Right lobe of liver (tissue), 6 donors: ENCODE measurements at places on chromosomes 2 and 18.

- no peak for DNase-seq
Observed at GRCh38 chr18:53070788-53071187, 730.8 kb downstream of the DCC start.

GRCh38 chr2:208000701-208001395 is 24.5 kb downstream of the PLEKHM3 start:
- no peak for DNase-seq

DNA sequence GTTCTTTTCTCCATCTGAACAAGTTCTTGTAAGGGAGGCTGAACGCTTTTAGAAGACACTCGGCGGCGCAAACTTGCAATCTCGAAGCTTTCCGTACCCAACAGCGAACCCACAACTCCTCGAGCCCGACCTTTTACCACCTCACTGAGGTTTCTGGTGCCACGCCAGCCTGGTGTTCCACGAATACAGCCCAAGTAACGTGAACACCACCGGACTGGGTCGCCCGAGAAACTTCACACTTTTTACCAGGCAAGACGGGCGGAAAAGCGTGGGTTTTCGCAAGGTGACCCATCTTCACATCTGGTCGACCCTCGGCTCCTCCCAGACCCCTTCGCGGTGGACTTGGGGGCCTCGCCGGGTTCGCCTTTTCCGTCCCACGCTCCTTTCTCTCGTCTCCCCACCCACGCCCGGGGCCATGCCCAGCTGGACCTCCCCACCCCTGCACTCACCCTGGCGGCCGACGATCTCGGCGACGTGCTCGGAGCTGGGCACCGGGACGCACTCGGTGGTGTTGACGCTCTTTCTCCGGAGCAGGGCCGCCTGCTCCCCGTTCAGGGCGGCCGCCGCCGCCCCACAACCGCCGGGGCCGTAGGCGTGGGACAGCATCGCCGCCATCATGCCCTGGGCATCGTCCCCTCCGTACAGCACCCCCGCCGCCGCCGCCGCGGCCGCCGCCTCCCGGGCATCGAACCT is 1.2 kb downstream of the MEX3C start:
- DNase-seq, result peak; percentile 66

- DNase-seq, result no peak
Observed at GRCh38 chr2:185700883-185701282, 37.7 kb upstream of the FSIP2 start.

- peak; percentile 22 for DNase-seq
Observed at GRCh38 chr2:56191617-56192016, 7.8 kb downstream of the CCDC85A start.

DNA sequence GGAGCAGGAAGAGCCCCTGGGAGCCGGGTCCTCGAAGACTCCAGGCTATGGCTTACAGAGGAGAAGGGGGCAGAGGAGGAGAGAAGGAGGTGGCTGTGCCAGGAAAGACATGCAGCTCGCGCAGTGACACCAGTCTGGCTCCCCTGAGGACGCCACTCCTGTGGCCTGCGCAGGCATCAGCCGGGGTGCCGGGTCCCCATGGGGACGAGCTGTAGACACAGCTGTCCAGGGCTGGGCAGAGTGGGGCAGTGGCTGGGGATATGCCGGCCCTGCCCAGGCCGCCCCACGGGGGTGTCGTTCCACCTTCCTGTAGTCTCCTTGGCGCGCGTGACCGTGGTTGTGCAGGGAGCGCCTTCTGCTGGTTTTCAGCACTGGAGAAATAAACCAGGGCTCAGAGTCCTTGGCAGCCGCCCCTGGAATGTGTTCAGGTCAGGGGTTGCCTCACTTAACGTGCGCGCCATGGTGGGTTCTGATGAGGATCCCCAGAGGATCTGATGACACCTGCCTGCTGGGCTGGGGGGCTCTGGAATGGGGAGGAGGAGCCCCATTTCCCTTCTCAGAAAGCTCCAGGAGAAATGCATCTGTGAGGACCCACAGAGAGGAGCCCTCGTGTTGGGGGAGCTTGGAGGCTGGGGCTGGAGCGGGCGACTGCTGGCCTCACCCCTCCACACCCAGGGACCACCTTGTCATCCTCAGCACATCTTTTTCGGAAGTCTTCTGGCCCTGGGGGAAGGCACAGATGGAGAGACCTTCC is 26.7 kb downstream of the RAMP1 start:
- DNase-seq, result peak; percentile 53

- DNase-seq, result no peak
Observed at GRCh38 chr18:63741769-63742168, 33.4 kb upstream of the SERPINB7 start.

DNA sequence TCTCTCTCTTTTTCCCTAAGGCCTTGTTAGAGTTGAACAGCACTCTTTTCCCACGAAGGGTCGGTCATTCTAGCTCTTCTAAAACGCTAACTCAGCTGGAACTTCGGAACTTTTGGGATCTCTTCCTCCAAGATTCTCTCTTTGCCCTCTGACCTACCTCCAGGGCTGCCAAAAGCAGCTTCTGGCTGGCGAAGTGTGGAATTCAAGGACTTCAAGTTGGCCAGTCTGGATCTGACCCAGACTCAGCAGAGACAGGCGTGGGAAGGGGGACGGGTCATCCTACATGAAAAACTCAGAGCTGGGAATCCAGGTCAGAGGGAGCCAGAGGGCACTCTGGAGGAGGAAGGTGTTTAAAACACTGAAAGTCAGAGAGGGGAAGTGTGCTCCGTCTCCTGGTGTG is 305.5 kb upstream of the HDAC4 start:
- no peak for DNase-seq

GRCh38 chr2:181953881-181954537 is 31.6 kb upstream of the PPP1R1C start:
- peak; percentile 37 for DNase-seq

DNA sequence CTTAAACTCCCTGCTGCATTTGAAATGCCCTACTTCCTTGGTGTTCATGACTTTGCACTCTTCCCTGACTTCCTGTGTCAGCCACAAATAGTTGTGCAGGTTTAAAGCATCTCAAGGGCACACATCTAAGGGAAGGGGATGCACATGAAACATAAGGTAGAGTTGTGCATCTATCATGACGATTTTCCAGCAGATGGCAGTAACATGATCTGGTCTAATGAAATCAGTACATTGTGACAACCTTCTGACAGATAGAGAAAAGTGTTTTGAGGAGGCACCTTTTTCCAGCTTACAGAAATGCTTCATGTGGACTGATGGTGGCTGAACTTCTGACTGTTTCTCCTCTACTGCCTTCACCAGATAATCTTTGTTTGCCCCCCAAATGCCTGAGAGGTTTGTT is 238.9 kb downstream of the XIRP2 start:
- no peak for DNase-seq

GRCh38 chr18:24704946-24705630 is 244.7 kb downstream of the HRH4 start:
- DNase-seq, result no peak

- DNase-seq, result no peak
Observed at GRCh38 chr2:158782616-158783015, 12.5 kb upstream of the DAPL1 start.

DNA sequence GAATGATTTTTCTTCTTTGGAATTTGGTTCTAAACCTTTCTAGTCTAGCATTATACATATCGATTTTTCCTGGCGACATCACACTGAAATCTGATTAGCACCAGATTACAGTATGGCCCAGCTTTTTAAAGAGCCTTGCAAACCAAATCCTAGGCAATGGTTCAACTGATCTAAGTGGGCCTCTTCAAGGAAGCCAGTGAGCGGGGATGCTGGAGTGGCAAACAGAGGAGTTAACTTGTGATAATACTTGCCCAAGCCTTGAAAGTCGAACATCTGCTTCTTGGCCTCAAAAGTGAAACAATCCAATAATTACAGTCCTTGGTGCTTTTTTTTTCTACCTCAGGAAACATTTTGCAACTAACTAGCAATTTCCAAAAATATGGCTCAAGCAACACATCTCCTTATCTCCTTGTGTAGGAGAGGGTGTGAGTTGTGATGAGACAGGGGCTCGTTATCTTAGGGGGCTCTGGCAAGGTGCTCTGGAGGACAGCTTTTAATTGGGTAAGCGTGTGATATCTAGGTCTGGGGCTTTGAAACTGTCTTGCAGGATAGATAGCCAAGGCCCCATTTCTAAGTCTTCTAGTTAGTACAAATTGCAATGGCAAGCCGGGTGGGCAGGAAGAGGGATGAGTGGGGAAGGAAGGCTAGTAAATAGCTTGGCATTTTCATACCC is 240.2 kb upstream of the CCDC68 start:
- no peak for DNase-seq

GRCh38 chr2:3662239-3662638 is 4.2 kb downstream of the ALLC start:
- DNase-seq, result no peak

DNA sequence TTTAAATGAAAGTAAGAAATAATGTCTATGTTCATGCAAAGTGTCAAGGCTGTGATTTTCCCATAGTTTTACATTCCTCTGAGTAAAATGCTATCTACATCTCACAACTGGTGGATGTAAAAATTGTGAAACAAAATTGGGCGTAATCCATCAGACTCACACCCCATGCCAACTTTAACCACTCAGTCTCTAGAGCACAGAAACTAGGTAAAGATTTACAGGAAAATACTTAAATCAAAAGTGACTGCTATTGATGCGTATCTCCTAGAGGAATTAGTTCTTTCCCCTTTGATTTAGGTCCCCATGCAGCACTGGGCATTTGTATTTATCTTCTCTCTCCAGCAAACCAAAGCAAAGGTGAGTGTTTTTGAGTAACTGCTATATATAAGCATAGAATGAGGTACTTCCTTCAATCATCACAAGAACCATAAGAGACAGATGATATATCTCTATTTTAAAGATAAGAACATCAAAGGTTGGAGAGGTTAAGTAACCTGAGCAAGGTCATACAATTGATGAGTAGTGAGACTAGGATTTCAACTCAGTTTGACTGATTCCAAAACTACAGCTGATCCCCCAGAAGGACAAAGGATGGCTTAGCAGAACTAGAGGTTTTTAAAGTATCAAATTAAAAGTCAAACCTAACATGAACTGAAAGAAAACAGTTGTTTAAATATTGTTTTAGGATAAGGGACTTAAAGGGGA is 594.0 kb upstream of the ACVR2A start:
- no peak for DNase-seq

DNA sequence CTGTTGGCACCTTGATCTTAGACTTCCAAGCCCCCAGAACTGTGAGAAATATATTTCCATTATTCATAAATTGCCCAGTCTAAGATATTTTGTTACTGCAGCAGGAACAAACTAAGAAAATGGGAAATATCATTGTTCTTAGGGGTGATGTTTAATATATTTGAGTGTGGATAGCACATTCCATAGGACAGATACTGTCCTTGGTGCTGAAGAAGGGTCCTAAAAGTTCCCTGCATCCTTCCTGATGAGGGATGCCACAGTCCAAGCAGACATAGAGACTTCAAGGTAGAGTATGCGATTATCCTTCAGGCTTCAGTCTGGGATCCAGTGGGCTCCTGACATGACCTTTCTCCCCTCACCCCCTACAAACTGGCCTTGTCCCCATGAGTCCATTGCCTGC is 689.0 kb downstream of the TDRD15 start:
- DNase-seq, result no peak

- DNase-seq, result no peak
Observed at GRCh38 chr2:136057023-136057801, 60.7 kb downstream of the CXCR4 start.

GRCh38 chr2:205051417-205051816 is 506.1 kb downstream of the PARD3B start:
- DNase-seq, result no peak

GRCh38 chr2:62410015-62410453 is 96.0 kb downstream of the TMEM17 start:
- DNase-seq, result no peak

- no peak for DNase-seq
Observed at GRCh38 chr2:8922431-8922830, 81.1 kb downstream of the MBOAT2 start.

DNA sequence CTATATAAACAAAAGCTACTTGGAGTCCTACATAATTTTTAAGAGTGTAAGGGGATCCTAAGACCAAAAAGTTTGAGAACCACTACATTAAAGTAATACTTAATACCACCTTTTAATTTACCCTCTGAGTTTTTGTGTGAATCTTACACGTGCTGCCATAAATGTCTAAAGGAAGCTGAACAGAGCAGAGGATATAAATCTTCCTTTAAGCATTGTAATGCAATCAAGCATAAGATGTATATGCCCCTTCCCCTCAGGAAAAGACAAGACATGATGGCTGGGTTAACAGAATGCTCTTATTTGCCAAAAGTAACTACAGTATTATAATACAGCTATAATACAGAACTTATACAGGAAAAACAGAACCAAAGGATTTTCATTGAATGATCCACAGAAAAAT is 2.9 kb downstream of the ESCO1 start:
- no peak for DNase-seq

GRCh38 chr2:119698246-119698645 is 19.2 kb downstream of the TMEM177 start:
- no peak for DNase-seq

DNA sequence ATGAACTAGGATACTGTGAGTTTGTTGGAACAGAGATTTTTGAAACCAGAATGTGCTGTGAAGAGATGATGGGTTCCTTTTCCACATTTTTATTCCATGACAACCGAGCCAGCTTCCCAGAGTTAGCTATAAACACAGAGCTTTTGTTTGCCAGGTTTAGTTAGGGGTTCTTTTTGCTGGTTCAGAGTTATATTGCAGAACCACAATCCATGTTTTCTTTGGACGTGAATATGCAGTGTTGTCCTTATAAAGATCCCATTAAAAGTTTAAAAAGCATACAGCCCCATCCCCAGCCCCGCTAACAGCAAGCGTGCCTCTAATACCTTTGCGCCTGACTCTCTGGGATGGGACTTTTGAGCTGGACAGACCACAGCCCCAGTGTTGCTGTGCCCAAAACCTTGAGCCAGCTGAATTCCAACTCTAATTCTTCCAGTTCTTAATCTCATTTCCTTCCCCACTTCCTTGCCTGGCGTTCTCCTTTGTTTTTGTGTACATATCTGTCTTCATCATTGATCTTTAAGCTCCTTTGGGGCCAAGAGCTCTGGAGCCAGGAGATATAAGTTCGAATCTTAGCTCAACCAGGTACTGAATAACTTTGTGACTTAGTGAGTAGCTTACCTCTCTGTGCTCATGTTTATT is 72.3 kb downstream of the SPATS2L start:
- no peak for DNase-seq

- no peak for DNase-seq
Observed at GRCh38 chr2:38279201-38279600, 97.9 kb downstream of the ATL2 start.

GRCh38 chr2:37623406-37623805 is 48.0 kb downstream of the CDC42EP3 start:
- DNase-seq, result no peak

DNA sequence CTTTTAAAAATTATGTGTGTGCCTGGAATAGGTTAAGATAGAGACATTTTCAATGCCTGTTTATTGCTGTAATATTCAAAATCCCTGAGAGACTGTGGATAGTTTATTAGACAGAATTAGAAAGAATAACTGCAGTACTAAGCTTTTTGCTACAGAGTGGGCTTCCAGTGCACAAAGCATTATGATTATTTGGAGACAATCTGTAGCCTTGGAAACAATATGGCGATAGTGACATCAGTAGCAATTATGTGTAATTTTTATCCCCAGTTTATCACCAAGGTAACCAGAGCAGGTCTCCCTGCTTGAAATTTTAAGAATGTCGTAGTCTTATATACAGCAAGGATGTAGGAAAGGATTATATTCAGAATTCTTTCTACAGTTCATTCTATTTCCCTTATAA is 100.0 kb downstream of the MYO3B start:
- no peak for DNase-seq

- peak; percentile 11 for DNase-seq
Observed at GRCh38 chr2:26621469-26622199, 19.5 kb downstream of the CIB4 start.
